ENCODE measurements at places on chromosomes 2 and 18.

- no peak for DNase-seq
Measured at GRCh38 chr18:45637546-45638327, 22.5 kb downstream of the SLC14A2 start.

DNA sequence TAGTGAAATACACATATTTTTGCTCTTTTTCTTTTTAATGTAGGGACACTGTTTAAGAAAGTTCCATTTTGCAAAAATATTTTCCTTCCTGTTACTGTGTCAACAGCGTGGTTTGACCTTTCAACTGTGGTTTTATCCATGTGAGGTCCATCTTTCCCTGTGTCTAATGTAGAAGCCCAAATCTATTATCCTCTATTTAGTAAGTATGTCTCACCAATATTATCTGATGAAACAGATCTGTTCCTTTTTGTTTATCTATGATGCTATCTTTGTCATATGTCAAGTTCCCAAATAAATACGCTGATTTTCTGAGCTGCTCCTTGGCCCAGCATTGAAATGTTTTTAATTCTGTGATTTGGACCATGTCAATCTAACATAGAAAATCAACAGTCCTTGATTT lies 3.5 kb upstream of the ARHGAP15 start:
- DNase-seq: no peak

- DNase-seq: no peak
Measured at GRCh38 chr2:172442072-172442895, 14.9 kb downstream of the ITGA6 start.

GRCh38 chr2:121359716-121360565 lies 74.9 kb upstream of the TFCP2L1 start:
- no peak for DNase-seq

- DNase-seq: peak; percentile 22
Measured at GRCh38 chr18:76496194-76496890, 1.3 kb upstream of the ZNF516 start.

GRCh38 chr2:200616656-200617055 lies 30.8 kb downstream of the AOX1 start:
- no peak for DNase-seq

DNA sequence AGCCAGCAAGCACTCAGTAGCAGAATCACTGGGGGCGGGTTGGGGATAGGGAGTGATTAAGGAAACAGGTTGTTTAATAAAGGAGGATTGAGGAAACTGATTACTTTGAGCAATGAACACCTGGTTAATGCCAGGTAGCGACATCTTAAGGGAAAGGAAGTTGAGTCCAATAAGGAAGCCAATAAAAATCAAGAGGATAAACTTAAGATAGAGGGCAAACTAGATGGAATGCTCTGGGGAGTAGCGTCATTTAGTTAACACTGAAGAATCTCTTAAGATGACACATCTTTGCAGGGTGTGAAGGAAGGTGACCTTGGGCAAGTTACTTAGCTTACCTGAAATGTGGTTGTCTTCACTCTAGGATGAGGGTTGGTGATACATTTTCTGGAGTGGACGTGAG lies 242.7 kb downstream of the PRKCE start:
- no peak for DNase-seq

GRCh38 chr2:224628416-224628815 lies 43.3 kb upstream of the CUL3 start:
- no peak for DNase-seq
